ENCODE measurements at places on chromosomes 5 and 9. TPM values are rescaled to one million over a fixed set of nuclear protein-coding genes. Genes with fewer than 3 reads are reported as not detected.

GRCh38 chr9:117952581-117952980 is 248.4 kb downstream of the TLR4 start:
- no peak overlapping the region for H3K4me3 ChIP-seq
- H3K4me1 ChIP-seq = no peaks in the 10 kb centered on the region
- no peaks in the 10 kb centered on the region for H3K36me3 ChIP-seq
- DNase-seq = no peak
- H3K27ac ChIP-seq = no peak overlapping the region

- peak; percentile 95 for DNase-seq
- H3K27ac ChIP-seq = peak within 1 kb of the TSS; percentile 95
These were observed at the start of gene LOX for GRCh38 chr5:122078116-122079110. LOX (minus strand) TSS chr5:122078259; CDS start chr5:122077985, 274 bp downstream.

GRCh38 chr9:98580956-98581355 is 127.8 kb downstream of the GABBR2 start:
- H3K4me1 ChIP-seq = no peaks in the 10 kb centered on the region
- no peaks in the 10 kb centered on the region for H3K36me3 ChIP-seq
- no peak overlapping the region for H3K27ac ChIP-seq
- no peak for DNase-seq

DNA sequence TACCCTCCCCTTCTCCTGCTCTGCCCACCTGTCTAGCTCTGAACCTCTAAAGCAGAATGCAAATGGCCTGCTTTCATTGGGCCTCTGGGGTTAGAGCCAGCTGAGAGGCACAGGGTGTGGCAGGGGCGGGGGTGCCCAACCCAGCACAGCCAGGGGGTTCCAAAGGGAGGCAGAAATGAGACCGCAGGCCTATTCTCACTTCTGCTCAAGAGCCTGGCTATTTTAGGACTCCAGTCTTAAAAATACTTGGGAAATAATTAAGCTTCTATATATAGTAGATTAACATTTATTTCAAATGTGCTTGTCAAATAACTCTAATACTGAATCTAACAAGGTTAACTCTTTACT is 5.7 kb downstream of the QSOX2 start:
- peaks cover 18% of the 10 kb centered on the region for H3K4me1 ChIP-seq
- no peak overlapping the region for H3K27ac ChIP-seq
- DNase-seq = no peak
- H3K4me3 ChIP-seq = no peak overlapping the region
- H3K36me3 ChIP-seq = no peaks in the 10 kb centered on the region

DNA sequence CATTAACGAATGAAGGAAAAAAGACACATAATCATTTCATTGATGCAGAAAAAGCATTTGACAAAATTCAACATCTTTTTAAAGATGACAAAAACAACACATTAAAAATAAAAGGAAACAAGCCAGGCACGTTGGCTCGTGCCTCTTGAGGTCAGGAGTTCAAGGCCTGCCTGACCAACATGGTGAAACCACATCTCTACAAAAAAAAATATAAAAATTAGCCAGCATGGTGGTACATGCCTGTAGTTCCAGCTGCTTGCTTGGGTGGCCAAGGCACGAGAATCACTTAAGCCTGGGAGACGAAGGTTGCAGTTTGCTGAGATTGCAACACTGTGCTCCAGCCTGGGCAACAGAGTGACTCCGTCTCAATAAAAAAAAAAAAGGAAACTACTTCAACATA is 77.0 kb downstream of the ERCC6L2 start:
- H3K4me1 ChIP-seq = no peaks in the 10 kb centered on the region
- H3K4me3 ChIP-seq = no peak overlapping the region

DNA sequence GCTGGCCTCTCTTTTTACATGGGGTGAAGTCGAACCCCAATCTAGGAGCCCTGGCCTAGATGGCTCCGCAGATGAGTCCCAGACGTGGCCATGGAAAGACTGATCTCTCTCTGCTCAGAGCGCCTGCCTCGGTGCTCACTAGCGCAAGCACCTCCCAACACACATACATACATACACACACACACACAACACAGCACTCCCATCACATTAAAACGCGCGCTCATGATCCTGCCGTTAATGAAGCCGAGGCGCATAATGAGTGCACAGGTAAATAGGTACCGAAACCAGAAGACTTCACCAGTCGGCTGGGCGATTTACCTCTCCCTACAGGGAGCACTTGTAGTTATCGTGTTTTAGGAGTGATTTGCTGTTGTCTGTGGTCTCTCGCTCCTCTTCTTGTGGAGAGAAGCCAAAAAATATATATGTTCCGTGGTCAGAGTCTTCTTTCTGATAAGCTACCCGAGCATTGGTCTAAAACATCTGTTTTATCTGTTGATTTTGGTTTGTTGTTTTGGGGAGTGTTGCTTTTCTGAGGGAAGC is 207.7 kb downstream of the MEF2C start:
- peaks cover 22% of the 10 kb centered on the region for H3K4me1 ChIP-seq
- peaks cover 79% of the 10 kb centered on the region for H3K27me3 ChIP-seq
- peaks cover 3% of the 10 kb centered on the region for H3K36me3 ChIP-seq
- DNase-seq = no peak
- peak overlapping the region; percentile 64 for H3K4me3 ChIP-seq
- peak overlapping the region; percentile 41 for H3K27ac ChIP-seq

GRCh38 chr5:140977003-140977402 is 10.7 kb downstream of the PCDHAC2 start:
- H3K27me3 ChIP-seq = no peaks in the 10 kb centered on the region
- no peak for DNase-seq
- no peaks in the 10 kb centered on the region for H3K36me3 ChIP-seq
- peaks cover 19% of the 10 kb centered on the region for H3K4me1 ChIP-seq

- H3K27ac ChIP-seq = no peak overlapping the region
- no peak overlapping the region for H3K4me3 ChIP-seq
- H3K4me1 ChIP-seq = peaks cover 22% of the 10 kb centered on the region
- H3K27me3 ChIP-seq = no peaks in the 10 kb centered on the region
- no peaks in the 10 kb centered on the region for H3K36me3 ChIP-seq
- peak; percentile 69 for DNase-seq
These were observed 13.8 kb downstream of the VAV2 start for GRCh38 chr9:133978226-133978898.

DNA sequence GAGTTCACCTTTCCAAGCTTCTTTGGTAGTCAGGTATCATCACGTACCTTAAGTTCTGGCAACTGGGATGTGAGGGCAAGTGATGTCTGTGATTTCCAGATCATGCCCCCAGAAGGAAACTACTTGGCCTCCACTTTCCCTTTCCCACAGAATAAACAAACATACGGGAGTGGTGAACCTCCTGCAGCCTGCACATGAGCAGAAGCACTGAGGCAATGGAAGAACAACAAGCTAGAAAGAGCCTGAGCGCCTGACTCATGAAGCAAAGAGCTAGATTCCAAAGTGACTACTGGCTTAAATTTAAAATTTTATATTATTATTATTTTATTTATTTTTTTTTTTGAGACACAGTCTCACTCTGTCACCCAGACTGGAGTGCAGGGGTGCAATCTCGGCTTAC is 35.0 kb downstream of the ARL15 start:
- H3K4me3 ChIP-seq = no peak overlapping the region
- no peak overlapping the region for H3K27ac ChIP-seq
- peaks cover 9% of the 10 kb centered on the region for H3K4me1 ChIP-seq
- H3K27me3 ChIP-seq = no peaks in the 10 kb centered on the region
- DNase-seq = no peak
- H3K36me3 ChIP-seq = peaks cover 2% of the 10 kb centered on the region

DNA sequence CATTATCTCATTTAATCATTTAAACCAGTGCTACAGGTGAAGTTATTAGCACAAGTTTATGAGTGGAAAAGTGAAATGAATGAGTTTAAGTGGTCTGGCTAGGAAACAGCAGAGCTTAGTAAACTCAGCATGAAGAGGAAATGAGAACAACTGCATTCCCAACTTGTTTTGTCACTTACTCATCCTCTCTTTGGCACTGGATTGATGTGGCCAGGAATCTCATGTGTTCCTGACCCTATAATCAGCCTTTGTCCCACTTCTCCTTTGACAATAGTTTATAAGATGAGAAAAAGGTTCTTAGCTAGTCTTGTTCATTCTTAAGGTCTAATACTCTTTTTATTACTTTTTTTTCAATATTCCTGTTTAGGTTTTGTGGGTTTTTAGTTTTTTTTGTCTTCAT is 559.2 kb upstream of the TLE4 start:
- no peaks in the 10 kb centered on the region for H3K27me3 ChIP-seq
- no peak overlapping the region for H3K27ac ChIP-seq
- H3K36me3 ChIP-seq = no peaks in the 10 kb centered on the region
- peaks cover 29% of the 10 kb centered on the region for H3K4me1 ChIP-seq
- DNase-seq = no peak

DNA sequence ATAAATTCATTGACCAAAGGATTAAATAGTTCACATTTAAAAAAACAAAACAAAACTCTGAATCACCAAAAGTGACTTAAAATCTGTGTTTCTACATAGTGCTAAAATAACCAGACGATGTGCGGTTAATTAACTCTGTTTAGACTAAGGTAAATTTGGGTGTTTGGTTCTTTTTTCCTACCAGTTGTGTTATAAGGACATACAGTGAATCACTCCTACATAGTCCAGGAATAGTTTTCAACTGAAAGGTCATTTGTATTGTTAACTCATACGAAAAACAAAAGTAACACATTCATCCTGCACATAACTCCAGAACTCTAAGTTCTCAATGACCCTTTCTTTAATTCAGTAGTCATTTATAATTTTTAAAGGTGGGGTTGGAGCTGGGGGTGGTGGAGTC is 203.7 kb downstream of the GLIS3 start:
- peaks cover 40% of the 10 kb centered on the region for H3K4me1 ChIP-seq
- no peak overlapping the region for H3K4me3 ChIP-seq
- H3K27me3 ChIP-seq = no peaks in the 10 kb centered on the region
- DNase-seq = no peak
- no peak overlapping the region for H3K27ac ChIP-seq

- no peak overlapping the region for H3K27ac ChIP-seq
- DNase-seq = no peak
- no peaks in the 10 kb centered on the region for H3K27me3 ChIP-seq
These were observed 6.8 kb upstream of the TOR2A start for GRCh38 chr9:127741831-127742434.

DNA sequence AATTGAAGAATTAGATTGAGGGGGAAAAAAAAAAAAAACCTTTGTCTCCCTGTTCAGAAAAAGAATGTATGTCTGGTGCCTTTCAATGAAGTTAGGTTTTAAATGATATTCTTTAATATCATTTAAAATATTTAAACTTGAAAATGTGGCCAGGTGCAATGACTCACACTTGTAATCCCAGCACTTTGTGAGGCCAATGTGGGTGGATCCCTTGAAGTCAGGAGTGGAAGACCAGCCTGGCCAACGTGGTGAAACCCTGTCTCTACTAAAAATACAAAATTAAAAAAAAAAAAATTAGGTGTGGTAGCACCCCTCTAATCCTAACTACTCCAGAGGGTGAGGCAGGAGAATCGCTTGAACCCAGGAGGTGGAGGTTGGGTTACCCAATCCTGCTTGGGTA is 111.1 kb upstream of the RASA1 start:
- no peak for DNase-seq
- H3K36me3 ChIP-seq = no peaks in the 10 kb centered on the region
- no peak overlapping the region for H3K4me3 ChIP-seq
- no peak overlapping the region for H3K27ac ChIP-seq
- H3K4me1 ChIP-seq = peaks cover 2% of the 10 kb centered on the region
- H3K27me3 ChIP-seq = no peaks in the 10 kb centered on the region

DNA sequence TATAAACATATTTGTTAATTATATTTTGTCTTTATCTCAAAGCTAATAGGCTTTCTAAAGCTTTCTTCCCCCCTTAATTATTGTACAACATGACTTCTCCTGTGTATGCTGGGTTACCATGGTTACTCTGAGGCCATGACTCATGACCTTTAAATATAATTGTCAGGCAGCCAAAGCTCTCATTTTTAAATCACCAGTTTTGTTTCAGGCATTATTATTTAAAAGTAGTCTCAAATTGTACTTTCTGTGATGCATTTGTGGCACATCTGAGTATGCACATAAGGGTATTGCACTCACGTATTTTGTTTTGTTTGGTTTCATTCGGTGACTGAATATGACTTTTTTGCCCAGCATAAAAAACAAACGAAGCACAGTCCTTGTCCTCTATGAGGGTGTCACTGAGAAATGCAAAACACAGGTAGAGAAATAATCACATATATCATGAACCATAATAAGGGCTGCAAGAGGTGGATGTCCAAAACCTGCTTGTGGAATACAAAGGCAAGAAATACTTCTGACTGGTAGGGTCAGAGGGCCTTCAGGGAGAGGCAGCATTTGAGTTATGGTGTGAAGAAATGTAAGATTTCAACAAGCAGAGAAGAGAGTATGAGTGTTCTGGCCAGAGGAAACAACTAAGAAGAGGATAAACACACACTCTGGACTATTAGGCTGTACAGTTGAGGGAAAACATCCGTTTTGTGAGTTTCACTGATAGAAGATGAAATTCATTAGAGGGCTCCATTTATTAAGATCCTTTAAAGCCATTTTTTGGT is 2.1 kb downstream of the CCDC192 start:
- H3K4me1 ChIP-seq = peaks cover 30% of the 10 kb centered on the region
- no peak overlapping the region for H3K4me3 ChIP-seq
- no peaks in the 10 kb centered on the region for H3K36me3 ChIP-seq
- no peak for DNase-seq

DNA sequence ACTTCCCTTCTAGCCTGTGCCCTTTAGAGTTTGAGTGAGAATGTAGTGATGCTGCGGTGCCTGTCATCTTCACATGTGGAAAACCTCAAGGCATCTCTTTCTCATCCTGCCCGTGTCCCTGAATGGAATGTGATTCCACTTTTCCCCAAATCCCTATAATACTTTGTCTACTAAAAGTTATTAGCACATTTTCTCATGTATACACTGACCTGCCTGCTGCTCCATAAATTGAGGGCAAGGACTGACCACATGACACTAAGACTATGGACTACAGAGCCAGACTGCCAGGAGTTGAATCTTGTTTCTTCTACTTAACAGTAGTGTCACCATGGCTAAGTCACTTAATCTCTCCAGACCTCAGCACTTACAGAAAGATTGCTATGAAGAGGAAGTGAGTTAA is 93.0 kb downstream of the TEK start:
- H3K27me3 ChIP-seq = no peaks in the 10 kb centered on the region
- DNase-seq = no peak
- no peak overlapping the region for H3K27ac ChIP-seq
- H3K4me1 ChIP-seq = peaks cover 40% of the 10 kb centered on the region
- no peaks in the 10 kb centered on the region for H3K36me3 ChIP-seq

- peaks cover 51% of the 10 kb centered on the region for H3K27me3 ChIP-seq
- no peak overlapping the region for H3K4me3 ChIP-seq
- H3K36me3 ChIP-seq = no peaks in the 10 kb centered on the region
- H3K4me1 ChIP-seq = no peaks in the 10 kb centered on the region
- DNase-seq = no peak
These were observed 219.0 kb downstream of the PAX5 start for GRCh38 chr9:36815023-36815422.

Gene PCDHB10
- 4.3 TPM for total RNA-seq

Gene GPR21
- total RNA-seq = 5.5 TPM

Gene SLC36A2
- not detected for total RNA-seq

Gene SOX30
- not detected for total RNA-seq

Gene FABP6
- total RNA-seq = not detected

Gene OR2Y1
- total RNA-seq = not detected

Gene PFN3
- not detected for total RNA-seq

Gene LCNL1
- total RNA-seq = 5.8 TPM

Gene PTGER4
- 4.9 TPM for total RNA-seq

Gene RGS3
- 58.2 TPM for total RNA-seq

Gene RCL1
- 8.4 TPM for total RNA-seq

Gene TPRN
- total RNA-seq = 19.5 TPM

Gene SELENOP
- total RNA-seq = 0.20 TPM

Gene LURAP1L
- 67.4 TPM for total RNA-seq

All from chondrocyte (in vitro differentiated cells).